Fibroblast of skin of right biceps (primary cell): ENCODE measurements at places on chromosomes 13 and 19.

- no peak for DNase-seq
Observed at GRCh38 chr13:45833242-45833641, 18.3 kb downstream of the SIAH3 start.

- DNase-seq: peak; percentile 88
Observed at GRCh38 chr13:95644601-95645052, at the start of gene DZIP1. Gene DZIP1 (minus strand): TSS chr13:95644706. CDS start chr13:95642029, 2,677 bp downstream.

DNA sequence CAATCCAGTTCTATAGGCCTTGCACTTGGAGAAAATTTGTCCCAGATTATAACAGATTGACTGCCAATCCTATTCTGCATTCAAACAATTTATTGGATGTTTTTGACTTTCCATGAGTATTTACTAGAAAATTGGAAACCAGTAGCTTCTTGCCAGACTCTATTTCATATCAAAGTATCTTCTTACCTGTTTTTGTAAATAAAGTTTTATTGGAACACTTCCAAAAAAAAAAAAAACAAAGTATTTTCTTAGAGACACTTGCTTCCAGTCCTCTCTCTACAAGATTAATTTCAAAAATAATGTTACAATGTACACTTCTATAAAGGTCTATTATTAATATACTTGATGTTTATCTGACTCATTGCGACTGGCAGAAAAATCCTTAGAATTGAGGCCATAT is 209.2 kb upstream of the PCDH9 start:
- no peak for DNase-seq

- DNase-seq: no peak
Observed at GRCh38 chr13:87356314-87356713, 314.9 kb upstream of the SLITRK5 start.

- DNase-seq: no peak
Observed at GRCh38 chr19:18261474-18261873, 12.8 kb downstream of the IQCN start.

DNA sequence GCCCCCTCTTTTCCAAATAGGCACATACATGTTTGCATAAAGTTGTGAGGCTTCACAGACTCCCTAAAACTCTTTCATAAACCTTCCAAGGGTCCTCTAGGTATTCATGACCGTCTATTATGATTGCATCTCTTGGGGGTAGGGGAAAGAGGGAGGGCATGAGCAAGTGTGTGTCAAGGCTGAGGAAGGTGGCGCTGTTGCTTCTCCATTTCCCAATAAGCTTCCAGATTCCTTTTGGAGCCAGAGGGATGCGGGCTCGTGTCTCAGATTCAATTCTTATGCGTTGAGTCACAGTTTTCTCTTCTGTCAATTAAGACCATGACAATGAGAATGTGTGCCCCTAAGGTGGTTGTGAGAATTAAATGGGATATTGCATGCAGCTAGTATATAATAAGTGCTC is 51.0 kb upstream of the CYP2A7 start:
- DNase-seq: peak; percentile 8

DNA sequence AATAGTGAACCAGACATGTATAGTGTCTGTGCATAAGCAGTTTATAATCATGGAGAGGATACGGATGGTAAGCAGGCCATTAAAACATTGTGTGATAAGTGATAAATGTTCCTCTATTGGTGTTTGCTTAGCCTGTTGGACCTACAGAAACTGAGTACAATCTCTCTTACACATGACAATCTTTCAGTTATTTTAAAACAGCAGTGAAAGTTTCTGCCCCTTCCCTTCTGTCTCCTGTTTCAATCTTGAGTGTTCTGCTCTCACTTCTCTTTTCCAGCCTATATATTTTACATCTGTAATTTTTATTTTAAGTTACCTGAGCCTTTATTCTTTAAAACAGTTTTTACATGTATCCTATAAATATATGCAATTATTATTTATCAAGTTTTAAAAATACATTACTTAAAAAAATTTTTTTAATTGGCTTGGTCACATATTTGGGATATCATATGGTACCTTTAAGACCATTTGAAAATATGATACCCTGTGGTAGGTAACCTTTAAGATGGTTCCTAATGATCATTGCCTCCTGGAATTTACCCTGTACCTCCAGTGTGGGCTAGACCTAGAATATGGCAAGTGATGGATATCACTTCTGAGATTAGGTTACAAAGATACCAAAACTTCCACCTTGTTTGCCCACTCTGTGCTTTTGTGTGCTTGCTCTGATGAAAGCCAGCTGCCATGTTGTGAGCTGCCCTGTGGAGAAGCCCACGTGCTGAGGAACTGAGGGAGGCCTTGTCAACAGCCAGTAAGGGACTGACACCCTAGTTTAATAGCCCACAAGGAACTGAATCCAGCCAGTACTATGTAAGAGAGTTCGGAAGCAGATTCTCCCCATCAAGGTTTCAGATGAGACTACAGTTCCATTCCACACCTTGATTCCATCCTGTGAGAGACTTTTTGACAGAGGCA is 99.3 kb downstream of the DHRS12 start:
- no peak for DNase-seq

DNA sequence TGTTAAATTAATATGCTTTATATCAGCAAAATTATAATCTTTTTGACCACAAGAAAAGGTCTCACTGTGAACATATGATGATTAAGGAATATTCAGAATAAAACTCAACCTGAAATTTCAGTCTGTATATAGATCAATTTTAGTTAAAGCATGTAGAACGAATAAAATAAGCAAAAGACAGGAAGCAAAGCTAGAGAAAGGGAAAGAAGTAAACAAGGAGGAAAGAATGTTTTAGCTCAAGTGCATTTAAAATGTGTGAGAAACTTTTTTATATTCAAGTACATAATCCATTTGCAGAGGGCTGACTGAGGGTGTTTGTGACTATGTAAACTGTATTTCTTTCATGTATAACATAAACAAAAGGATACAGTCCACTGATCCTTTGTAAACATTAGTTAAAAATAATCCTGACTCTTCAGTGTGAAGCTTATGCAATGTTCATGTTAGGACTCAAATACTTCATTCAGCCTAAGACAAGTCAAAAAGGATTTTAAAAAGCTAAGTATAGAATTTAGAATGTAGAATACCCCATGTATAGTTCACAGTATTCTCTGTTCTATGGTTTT is 472.1 kb downstream of the DIAPH3 start:
- DNase-seq: no peak

DNA sequence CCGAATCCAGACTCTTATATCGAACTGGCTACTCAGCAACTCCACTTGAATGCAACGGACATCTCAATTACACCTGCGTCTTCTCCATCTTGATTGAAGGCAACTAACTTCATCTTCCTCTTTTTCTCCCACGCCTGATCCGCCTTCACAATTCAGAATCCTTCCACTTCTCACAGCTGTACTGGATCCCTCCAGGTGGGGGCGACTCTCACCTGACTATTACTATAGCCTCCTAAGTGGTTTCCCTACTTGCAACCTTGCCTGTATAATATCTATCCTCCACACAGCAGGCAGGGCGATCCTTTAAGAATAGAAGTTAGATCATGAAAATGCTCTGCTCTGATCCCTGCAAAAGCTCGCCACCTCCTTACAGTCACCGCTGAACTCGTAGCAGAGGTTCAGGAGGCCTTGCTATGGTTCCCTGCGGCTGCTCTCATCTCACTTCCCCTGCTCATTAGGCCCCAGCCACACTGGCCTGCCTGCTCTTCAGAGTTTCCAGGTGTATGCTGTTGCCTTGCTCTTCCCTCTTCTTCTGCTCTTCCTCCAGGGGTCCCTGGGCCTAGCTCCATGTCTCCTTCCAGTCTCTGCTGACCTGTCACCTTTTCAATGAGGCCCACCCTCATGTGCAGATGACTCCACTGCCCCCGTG is 31.9 kb downstream of the RFXAP start:
- no peak for DNase-seq

DNA sequence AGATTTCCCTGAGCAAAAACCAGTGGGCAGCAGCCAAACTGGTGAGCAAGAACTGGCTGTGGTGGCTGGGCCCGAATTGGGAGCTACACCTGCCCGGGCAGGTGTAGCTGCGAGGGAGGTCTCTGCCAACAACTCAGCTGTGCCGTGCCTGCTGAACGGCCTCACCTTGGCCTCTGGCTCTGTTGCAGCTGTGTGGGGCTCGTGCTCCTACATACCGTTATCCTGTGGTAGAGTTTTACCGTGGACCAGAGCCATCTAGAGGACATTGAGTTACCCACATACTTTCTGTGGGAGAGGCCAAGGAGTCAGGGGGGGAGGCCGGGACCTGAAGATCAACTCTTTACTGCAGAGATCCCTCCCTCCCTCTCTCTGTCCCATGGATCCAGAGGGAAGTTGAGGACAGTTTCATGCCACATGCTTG is 113.2 kb downstream of the TM9SF2 start:
- DNase-seq: peak; percentile 14

GRCh38 chr13:99371956-99372355 is 64.8 kb upstream of the GPR183 start:
- no peak for DNase-seq

GRCh38 chr19:873084-873483 is 13.6 kb downstream of the CFD start:
- DNase-seq: peak; percentile 73

DNA sequence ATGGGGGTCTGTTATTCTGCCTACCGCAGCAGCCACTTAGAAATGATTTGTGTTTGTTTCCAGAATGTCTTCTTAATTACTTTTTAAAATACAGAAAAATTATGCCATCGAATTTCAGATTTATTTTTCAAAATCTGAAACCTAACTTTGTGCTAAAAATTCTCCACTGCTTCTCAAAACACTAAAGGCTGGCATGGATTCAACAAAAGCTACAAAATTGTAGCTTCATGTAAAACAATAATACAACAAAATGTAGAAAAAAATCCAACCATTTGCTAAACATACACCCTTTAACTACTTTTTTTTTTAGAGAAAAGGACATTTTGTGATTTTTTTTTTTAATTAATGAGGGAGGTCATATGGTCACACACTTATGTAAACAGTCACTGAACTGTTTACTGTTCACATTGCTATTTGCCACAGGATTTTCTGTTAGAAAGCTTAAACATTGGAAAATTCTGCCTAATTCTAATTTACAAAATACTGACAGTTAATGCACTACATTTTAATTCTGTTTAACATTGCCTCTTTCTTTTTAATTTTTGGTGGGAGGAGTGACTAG is 606.6 kb downstream of the DCT start:
- DNase-seq: no peak

- no peak for DNase-seq
Observed at GRCh38 chr19:37867831-37868230, 38.6 kb downstream of the WDR87 start.

- DNase-seq: no peak
Observed at GRCh38 chr13:67519356-67519755, 289.2 kb upstream of the PCDH9 start.

DNA sequence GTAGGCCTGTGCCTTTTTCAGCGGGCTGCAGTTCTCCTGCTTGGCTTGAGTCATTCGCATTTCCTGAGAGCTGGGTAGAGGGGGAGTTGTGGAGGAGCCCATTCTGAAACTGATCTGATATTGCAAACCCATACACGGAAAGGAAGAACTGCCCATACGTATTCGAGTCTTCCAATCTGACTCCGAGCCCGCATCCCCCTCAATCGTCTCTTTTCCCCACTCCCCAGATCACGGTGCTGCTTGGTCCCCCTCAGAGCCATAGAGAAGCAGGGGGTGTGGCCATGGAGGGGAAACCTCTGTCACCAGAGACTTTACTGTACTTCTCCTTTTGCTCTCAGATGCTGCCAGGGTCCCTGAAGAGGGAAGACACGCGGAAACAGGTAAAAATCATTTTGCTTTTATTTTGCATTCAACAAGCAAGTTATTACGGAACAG is at the start of gene CD22:
TSS of gene CD22 (plus strand) at position 337 of the 435 bp plus-strand sequence. CDS start 2,854 bp downstream, outside the sequence.
- DNase-seq: no peak

- DNase-seq: no peak
Observed at GRCh38 chr19:35883882-35884281, 15.5 kb downstream of the APLP1 start.

- DNase-seq: no peak
Observed at GRCh38 chr13:75491376-75491775, 9.4 kb upstream of the TBC1D4 start.

DNA sequence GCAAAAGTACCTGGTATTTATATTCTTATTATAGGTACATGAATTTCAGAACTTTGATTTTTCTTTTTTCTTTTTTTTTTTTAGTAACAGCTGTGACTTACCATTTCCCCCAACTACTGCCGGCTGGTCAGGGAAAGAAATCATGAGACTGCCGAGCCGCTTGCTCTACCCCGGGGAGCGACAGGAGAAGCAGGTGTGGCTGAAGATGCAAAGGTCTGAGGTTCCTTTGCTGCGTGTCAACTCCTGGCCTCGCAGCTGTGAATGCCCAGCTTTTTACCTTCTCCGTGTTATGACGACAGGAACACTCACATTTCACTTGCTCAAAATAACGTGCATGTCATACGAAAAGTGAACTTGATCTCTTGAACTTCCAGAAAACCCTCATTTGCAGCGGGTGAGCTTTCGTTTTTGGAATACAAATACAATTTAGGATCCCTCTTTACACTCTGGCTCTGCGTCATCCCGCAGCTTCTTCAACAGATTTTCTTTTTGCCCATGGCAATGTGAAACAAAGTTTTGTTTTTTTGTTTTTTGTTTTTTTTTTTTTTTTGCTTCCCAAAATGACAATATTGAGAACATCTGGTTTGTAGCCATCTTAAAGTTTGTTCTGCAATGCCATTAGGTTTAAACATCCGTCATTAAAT is 117.9 kb downstream of the EFNB2 start:
- peak; percentile 3 for DNase-seq

DNA sequence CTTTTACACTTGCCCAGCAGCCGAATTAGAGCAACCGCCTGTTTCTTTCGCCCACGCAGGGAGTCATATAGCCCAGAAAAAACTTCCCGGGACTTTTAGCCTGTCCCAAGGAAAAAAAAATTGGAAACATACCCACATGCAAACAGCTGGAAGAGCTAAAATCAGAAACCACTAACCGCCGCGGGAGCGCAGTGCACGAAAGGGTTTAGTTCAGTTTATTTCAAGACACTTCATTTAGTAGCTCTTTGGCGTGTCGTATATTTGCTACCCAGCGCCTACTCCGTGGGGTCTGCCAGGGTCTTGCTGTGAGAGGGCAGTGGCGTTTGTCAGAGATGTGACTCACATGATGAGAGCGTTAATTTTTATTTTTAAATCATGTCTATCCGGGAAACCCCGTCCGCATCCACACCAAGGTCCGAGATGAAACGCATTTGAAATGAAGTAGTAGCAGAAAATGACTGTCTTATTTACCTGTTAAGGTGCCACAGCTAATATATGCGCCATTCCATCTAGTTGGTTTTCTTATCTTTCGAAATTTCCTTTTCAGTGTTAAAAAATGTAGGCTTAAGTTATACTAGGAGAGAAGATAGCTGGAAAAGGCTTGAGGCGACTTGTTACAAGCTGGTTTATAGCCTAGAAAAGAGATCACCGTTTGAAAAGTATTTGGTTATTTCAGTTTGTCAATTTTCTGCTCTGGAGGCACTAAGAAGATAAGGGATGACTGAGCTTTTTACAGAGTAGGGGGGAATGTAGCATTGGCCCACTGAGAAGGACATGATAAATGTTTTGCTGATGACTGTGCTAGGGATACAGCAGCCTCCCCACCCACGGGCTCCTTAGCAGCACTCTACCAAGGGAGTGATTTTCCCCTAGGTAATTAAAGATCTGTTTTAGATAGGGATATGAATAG is 1.7 kb downstream of the KLF5 start:
- peak; percentile 65 for DNase-seq

- no peak for DNase-seq
Observed at GRCh38 chr13:109631069-109631468, 155.3 kb downstream of the IRS2 start.

GRCh38 chr13:41848435-41849255 is 112.3 kb downstream of the VWA8 start:
- peak; percentile 56 for DNase-seq

- peak; percentile 3 for DNase-seq
Observed at GRCh38 chr13:43433691-43434141, 353.1 kb downstream of the ENOX1 start.

- peak; percentile 42 for DNase-seq
Observed at GRCh38 chr19:57103573-57104277, 16.1 kb upstream of the USP29 start.
